ENCODE measurements at places on chromosomes 1 and 21.
A peak's percentile ranks its signal among the peaks of the same experiment; 100 is the strongest.

- no peak for DNase-seq
Measured at GRCh38 chr1:204216880-204217647, 3.3 kb upstream of the GOLT1A start.

GRCh38 chr1:186112280-186112679 lies 262.8 kb downstream of the TPR start:
- DNase-seq: no peak

GRCh38 chr1:227948493-227949260 lies 945 bp upstream of the WNT9A start:
- DNase-seq: peak; percentile 64

GRCh38 chr1:40903106-40903505 lies 40.9 kb upstream of the CITED4 start:
- DNase-seq: no peak

- DNase-seq: no peak
Measured at GRCh38 chr21:45427331-45428271, 22.6 kb downstream of the COL18A1 start.

DNA sequence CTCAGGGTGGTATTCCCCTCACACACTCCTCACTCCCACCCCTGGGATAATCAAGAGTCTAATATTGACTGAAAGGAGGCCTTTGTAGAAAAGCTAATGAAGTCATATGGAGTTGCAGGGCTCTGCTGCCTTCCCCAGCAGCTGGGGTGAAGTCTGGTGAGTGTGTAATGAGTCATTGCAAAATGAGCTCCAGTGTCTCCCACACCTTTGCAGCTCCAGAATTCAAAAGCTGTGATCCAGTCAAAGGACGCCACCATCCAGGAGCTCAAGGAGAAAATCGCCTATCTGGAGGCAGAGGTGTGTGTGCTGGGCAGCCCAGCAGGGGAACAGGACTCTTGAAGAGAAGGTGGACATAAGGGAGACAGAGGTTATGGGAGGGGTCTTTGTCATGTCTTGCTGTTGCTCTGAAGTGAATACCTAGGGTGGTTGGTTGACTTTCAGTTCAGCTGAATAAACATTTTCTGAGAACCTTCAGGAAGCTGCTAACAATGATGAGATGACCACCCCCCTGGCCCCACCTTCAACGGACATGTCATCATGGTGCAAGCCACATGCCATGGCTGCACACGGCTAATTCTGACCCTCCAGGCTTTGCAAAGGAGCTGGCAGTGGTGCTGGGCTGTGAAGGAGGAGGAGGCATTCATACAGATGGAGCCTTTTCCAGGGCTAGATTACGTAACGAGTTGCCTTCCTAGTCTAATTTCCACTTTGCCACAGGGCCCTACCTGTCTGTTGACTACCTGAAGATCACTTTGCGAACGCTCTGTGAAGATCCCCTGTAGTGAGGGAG lies 32.2 kb upstream of the SNX27 start:
- no peak for DNase-seq

DNA sequence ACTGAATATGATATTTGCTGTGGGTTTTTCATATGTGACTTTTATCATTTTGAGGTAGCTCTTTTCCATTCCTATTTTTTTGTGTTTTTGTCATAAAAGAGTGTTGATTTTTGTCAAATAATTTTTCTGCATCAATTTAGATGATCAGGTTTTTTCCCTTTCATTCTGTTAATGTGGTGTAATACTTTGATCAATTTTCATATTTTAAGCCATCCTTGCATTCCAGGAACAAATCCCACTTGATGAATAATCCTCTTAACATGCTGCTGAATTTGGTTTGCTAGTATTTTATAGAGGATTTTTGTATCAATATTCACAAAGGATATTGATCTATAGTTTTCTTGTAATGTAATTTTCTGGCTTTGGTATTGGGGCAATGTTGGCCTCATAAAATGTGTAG lies 25.5 kb upstream of the C1orf53 start:
- no peak for DNase-seq

DNA sequence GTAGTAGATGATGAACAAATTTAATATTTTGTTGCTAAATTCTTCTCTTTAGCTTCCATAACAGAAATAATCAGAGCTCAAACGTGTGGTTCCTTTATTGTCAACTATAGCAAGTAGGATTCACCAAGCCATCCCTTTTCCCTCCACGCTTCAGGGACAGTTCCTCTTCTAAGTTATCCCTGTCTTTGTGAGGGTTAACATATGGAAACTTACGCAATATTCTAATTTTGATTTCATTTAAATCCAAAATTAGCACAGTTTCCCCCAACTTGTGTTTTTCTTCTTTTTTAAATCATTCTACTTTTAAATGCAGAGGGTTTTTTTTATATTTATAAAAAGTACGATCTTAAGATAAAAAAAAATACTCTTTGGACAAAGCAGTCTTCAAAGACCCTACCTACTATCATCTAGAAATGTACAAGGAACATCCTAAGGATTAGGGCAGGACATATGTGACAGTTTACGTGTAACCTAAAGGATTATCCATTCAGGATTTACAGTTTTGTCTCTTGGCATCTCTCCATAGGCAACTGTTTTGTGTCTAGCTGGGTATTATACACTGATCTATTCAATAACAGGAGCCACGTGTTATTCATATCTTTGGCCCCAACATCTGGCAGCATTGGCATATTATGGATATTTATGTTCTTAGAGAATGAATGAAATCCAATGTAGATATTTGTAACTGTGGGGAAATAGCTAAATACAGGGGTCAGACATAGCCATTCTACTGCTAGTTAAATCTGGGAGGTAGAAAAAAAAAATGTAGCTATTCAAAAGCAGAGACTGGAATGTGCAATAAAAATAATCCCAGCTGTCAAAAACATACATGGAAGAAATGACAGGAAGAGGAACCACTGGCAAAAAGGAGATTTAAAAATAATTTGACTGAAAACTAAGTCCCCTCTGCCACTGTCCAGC lies 272.9 kb downstream of the NEGR1 start:
- DNase-seq: no peak

DNA sequence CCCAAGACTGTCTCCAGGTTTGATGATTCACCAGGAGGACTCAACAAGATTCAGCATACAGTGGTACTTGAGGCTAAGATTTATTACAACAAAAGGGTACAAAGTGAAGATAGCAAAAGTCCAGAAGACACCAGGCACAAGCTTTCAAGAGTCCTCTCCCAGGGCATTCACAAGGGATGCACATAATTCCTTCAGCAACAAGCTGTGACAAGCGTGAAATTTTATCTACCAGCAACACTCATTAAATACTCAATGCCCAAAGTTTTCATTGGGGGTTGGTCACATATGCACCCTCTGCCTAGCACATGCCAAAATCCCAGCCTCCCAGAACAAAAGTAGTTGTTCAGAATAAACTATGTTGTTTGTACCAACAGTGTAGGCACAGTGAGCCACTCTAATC lies 62.3 kb downstream of the PRKACB start:
- DNase-seq: no peak

DNA sequence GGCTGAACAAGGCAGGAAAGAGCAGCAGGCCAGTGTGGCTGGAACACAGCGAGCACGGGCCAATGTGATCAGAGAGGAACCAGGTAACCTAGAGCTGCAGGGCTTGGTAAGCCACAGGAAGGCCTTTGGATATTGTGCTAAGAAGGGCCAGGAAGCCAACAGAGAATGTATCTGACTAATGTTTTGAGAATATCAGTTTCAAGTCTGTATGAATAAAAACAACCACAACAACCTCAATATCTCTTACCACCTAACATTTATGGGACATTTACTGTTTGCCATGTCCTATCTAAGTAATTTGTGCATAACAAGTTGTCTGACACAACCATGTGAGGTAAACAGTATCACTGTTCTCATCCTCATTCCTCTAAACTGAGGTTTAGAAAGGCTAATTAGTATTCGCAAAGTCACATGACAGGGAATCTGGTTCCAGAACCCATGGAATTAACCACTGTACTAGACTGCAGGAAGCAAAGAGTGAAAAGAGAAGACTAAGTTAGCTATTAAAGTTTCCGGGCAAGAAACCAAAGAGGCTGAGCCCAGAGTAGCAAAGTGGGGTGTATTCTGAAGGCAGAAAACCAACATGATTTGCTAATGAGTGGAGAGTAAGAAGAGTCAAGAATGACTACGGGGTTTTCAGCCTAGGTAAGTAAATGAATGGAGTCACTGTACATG lies 38.9 kb downstream of the SPRTN start:
- no peak for DNase-seq

DNA sequence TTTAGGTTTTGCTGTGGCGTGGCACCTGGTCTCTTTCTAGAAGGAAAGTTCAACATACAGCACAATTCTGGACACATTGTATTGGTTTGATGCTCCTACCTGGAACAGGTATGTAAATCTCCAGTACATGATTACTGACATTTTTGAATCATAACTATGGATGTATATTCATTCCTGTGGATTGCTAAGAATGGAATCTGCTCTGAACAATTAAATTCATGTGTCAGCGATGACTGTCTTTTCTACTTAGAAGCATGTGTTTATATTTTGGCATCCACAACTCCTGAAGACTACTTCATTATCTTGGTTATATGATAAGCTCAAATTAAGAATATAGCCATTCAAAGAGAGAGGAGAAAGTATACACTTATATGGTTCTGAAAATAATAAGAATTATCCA lies 291.8 kb downstream of the CHRM3 start:
- no peak for DNase-seq

DNA sequence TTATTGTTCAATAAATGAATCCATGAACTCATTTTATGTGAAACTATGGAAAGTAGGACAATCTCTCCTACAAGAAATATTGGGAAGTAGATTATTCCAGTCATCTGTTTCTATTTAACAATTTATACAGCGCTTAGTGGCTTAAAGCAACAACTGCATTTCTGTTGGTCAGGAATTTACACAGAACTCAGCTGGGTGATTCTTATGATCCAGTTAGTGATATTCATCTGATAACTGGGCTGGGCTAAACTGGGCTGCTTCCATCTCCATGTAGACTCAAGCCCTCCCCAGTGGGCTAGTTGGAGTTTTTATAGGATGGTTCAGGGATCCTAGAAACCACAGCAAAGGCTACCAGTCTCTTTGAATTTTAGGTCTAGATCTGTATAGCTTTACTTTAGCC lies 497.9 kb upstream of the NEGR1 start:
- DNase-seq: no peak

- no peak for DNase-seq
Measured at GRCh38 chr1:66576645-66577044, 42.7 kb downstream of the SGIP1 start.

GRCh38 chr1:56255516-56256152 lies 323.7 kb downstream of the PLPP3 start:
- DNase-seq: peak; percentile 84

GRCh38 chr21:35349376-35350080 lies 300.4 kb upstream of the RUNX1 start:
- no peak for DNase-seq

- DNase-seq: no peak
Measured at GRCh38 chr1:160238408-160238807, 23.9 kb downstream of the DCAF8 start.

- DNase-seq: no peak
Measured at GRCh38 chr1:185694081-185694480, 40.1 kb upstream of the HMCN1 start.

DNA sequence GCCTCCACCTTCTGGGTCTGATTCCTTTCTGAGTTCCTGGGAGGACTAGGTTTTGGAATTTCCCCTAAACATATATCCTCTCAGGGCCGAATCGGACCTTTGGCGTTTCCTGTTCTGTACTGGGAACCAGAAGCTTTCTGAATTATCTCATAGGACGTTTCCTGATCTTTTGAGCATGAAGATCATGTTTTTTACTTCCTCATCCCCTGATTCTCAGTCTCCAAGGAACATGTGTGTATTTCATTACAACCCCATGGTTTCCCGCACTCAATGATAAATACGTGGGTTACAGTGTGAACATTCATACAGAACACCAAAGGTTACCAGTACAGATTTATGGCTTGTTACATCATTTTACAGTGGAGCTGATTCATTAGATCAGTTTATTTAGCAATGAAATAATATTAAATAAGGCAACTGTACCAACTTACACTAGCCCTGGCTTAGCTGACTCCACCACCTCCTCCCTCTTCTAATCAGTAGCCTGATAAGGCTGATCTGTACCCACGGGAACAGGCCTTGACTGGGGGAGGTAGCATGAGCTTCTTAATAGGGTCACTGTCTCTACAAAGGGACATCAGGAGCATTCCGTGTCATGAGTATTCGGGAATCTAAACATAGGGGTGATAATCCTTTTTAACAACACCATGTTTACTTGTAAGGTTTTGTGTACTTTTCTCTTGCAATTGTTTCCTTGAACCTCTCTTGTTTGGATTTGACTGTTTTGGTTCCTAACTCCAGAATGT lies 57.8 kb upstream of the ERRFI1 start:
- DNase-seq: no peak

- DNase-seq: no peak
Measured at GRCh38 chr1:223836586-223836985, 9.2 kb downstream of the TP53BP2 start.

- no peak for DNase-seq
Measured at GRCh38 chr21:16186742-16187141, 457.0 kb downstream of the USP25 start.

DNA sequence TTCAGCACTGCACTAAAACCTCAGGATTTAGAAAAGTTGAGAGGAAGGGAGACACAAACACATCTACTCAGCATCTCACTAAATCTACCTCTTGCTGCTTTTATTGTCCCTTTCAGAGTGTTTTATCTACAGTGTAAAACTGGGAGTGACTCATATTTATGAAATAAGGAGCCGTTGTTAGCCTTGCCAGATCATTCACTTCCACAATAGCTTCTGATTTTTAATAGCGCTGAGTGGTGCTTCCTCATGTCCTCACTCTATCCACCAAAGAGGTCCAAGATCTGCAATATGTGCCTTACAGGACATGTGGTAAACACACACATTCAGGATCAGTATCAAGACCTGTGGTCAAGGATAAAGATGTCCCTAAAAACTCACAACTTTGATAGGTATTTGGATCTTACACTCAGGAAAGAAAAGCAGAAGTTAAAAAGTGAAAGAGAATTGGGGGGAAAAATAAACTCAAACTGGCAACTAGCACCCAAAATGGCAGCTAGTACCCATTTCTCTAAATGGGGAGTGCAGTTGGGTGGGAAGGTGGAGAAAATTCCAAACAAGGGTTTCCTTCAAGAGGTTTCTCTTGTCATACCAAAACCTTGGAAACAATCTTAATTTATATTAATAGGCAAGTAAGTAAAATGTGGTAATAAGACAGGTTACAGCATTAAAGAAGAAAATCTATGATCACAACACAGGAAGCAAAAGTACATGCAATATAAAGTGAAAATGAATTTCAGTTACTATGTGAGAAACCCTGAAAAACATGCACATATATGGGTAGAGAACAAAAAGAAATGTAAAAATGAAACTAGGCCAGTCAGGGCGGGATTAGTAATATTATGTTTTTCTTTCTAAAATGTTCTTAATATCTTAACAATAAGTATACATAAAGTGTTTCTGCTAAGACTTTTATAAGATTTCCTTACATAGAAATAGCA lies 15.9 kb downstream of the DUSP10 start:
- DNase-seq: no peak

All from suprapubic skin (tissue), 4 donors.